Mammary epithelial cell (primary cell): ENCODE measurements at places on chromosomes 12 and 14. TPM values are rescaled to one million over a fixed set of nuclear protein-coding genes. Genes with fewer than 3 reads are reported as not detected.

RAPGEF3 gene
- polyA plus RNA-seq: 6.2 TPM

DNA sequence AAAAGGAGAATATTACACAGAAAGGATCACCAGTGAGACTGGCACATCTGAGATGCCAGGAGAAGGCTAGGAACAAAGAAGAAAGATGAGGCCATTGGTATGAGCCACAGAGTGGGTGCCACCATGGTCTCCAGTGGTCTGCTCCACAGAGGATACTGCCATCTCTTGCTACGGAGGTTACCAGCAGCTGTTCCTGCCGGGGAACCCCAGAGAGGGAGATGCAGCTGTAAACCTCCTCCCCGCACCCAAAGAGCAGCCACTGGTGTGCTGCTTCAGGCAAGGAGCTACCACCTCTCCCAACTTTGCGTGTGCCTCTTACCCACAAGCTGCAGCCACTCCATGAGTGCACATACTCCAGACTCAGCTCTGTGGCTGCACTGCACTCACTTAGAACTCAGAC, 201.5 kb upstream of the RTL1 start:
- no peak for DNase-seq

RND1 gene
- 0.37 TPM for polyA plus RNA-seq

- DNase-seq: no peak
Measured at GRCh38 chr14:28769276-28769880, 2.8 kb downstream of the FOXG1 start.

DNA sequence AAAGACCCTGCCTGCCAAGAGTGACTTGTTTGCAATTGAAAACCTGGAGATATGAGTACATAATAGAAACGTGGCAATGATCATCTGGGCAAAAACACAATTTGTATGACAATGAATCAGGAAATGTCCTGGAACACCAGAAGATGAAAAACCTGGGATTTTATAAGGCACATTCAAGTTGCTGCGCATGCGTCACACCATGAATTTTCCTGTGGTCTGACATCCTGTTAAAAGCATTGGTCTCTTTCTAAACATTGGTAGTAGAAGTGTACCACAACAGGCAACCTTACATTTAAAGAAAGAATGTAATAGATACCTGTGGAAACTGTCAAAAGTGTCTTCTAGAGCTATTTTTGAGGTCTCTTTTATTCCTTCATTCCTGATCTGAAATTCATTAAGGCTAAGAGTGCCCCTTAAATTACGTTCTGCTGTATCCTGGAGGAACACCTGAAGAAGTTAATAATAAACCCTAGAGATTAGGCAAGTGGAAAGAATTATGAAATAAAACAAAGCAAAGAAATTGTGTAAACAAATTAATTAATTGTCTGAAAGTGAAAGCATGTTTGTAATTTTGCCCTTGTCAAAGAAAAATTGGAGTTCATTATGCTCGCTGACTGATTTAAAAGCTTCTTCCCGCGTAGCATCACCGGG, 676.5 kb downstream of the DIO2 start:
- DNase-seq: no peak

KLRC4 gene
- not detected for polyA plus RNA-seq

ACACB gene
- polyA plus RNA-seq: 1.8 TPM

NEUROD4 gene
- polyA plus RNA-seq: not detected

P2RX2 gene
- not detected for polyA plus RNA-seq

LRCOL1 gene
- not detected for polyA plus RNA-seq

GRCh38 chr14:104171895-104172294, 33.5 kb downstream of the KIF26A start:
- peak; percentile 3 for DNase-seq

DNA sequence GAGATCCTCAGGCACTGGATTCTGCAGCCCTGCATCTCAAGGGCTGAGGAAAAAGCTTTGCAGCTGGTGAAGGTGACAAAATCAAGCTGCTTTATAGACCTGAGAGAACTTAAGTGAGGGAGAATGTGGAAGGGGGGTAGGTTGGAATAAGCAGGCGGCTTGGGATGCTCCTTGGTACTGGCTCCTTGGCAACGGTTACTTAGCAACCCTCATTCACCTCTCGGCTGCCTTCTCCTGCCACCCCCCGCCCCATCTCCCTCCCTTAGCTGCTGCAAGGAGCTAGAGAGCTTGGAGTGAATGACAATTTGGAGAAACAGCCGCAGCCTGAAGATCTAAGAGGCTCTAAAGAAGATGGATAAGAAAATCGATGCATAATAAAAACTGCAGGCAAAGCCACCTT, 44.1 kb upstream of the CISTR start:
- no peak for DNase-seq

DNA sequence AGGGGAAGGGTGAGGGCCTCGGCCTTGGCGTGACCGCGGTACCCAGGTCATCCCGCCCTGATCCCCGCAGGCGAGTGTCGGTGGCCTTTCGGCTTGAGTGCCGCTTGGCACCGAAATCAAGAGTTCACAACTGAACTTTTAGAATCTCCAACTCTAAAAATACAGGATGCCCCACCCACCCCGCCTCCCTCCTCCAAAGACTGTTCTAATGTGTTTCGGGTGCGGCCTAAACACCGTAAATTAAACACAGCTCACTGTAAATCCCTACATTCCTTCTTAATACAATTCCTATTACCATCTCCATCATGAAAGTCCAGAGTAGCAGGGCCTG, 11.4 kb downstream of the SCNN1A start:
- DNase-seq: no peak

- DNase-seq: peak; percentile 12
Measured at GRCh38 chr12:38892087-38892786, 13.2 kb downstream of the CPNE8 start.

LRTM2 gene
- polyA plus RNA-seq: not detected

PRICKLE1 gene
- polyA plus RNA-seq: 13.9 TPM

- DNase-seq: no peak
Measured at GRCh38 chr12:132689227-132689626, 1.8 kb downstream of the PXMP2 start.

DNA sequence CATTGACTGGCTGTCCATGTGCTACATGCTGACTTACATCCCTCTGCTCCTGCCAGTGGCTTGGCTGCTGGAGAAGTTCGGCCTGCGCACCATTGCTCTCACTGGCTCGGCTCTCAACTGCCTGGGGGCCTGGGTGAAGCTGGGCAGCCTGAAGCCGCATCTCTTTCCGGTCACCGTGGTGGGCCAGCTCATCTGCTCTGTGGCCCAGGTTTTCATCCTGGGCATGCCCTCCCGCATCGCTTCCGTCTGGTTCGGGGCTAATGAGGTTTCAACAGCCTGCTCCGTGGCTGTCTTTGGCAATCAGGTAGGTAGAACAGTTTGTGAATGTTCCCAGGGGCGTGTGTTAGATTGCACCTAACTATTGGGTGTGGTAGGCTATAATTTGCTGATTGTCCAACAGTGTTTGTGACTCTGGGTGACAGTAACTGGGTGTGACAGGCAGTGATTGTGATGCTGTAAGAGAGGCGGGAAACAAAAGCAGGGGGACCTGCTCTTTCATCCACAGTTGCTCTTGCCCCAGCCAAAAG, 981 bp downstream of the FLVCR2 start:
- no peak for DNase-seq

- DNase-seq: peak; percentile 87
Measured at GRCh38 chr14:64681796-64682710, 22.2 kb upstream of the PLEKHG3 start.

GDF11 gene
- polyA plus RNA-seq: 8.1 TPM

- no peak for DNase-seq
Measured at GRCh38 chr12:104496336-104496735, 39.6 kb downstream of the CHST11 start.

NABP2 gene
- 61.2 TPM for polyA plus RNA-seq

GRCh38 chr12:1464925-1465324, 129.5 kb downstream of the FBXL14 start:
- DNase-seq: no peak

GRCh38 chr12:24595652-24596235, 353.2 kb downstream of the BCAT1 start:
- DNase-seq: no peak

DNA sequence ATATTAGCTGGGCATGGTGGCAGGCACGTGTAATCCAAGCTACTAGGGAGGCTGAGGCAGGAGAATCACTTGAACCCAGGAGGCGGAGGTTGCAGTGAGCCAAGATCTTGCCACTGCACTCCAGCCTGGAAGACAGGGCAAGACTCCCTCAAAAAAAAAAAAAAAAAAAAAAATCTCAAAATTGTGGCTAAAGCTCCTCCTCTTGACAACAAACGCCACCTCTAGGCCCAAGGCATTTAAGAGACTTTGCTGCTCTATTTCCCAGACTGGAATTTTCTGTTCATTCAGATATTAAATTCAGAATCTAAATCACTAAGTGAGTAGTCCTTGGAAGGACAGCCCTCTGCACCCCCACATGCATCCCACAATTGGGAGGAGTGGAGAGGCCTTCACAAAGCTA, 1.4 kb downstream of the ZFYVE1 start:
- no peak for DNase-seq

GRCh38 chr12:120136093-120136770, 19.7 kb upstream of the RAB35 start:
- no peak for DNase-seq

DNA sequence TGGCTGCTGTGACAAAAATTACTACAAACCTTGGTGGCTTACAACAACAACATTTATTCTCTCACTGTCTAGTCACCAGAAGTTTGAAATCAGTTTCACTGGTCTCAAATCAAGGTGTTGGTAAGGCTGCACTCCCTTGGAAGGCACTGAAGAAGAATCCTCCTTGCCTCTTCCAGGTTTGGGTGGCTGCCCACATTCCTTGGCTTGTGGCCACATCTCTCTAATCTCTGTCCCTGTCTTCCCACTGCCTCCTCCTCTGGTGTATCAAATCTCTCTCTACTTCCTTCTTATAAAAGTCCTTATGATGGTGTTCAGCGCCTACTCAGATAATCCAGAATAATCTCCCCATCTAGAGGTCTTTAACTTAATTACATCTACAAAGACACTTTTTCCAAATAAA, 31.0 kb downstream of the PLCZ1 start:
- no peak for DNase-seq

- no peak for DNase-seq
Measured at GRCh38 chr14:105400016-105400415, 1.7 kb downstream of the TEX22 start.

- DNase-seq: no peak
Measured at GRCh38 chr12:104294927-104295668, 8.4 kb upstream of the EID3 start.

FAM186B gene
- polyA plus RNA-seq: 0.19 TPM

PKP2 gene
- polyA plus RNA-seq: 35.8 TPM

DNA sequence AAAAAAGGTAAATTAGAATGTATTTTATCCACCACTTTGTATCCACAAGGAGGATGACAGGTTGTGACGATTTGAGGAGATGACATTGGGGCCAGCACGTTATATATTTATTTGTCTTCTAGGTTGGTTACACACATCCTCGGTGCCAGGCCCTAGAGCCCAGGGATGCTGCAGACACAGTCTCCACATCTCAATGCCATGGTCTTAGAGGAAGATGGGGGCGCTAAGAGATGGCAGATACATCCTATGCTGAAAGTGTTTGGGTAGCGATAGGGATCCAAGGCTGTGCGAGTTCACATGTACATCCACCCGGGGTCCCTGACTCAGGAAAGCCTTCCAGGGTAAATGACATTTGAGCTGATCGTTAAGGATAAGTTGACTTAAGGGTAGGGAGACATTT, 193.1 kb upstream of the GSC start:
- DNase-seq: no peak

- DNase-seq: peak; percentile 14
Measured at GRCh38 chr12:126784328-126784921, 1482.5 kb upstream of the TMEM132C start.

DNA sequence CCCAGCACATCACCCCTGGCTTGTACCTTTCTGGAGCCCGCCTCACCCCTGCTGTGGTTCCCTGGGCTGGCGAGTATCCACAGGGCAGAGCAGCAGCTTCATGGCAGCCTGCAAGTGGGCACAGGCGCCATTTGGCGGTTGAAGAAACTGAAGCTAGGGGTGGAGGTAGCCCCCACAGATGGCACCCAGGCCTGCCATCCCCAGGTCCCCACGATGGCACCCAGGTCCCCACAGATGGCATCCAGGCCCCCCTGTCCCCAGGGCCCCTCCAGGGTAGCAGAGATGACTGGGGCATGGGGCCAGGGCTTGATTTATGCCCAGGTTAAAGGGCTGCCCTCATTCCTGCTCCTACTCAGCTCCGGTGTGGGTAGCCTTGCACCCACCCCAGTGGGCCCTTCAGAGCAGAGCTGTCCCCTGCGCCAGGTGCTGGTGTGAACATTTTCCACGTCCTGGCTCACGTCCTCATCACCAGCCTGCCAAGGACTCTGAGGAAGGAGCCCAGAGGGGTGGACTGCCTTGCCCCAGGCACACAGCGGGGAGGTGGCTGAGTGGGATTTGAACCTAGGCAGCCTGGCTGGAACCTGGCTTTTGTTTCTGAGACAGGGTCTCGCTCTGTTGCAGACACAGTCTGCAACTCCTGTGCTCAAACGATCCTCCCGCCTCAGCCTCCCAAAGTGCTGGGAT, 8.7 kb downstream of the MMP17 start:
- DNase-seq: no peak

GRCh38 chr12:62660756-62661155, 194.1 kb downstream of the MON2 start:
- peak; percentile 86 for DNase-seq

OTX2 gene
- not detected for polyA plus RNA-seq

DNA sequence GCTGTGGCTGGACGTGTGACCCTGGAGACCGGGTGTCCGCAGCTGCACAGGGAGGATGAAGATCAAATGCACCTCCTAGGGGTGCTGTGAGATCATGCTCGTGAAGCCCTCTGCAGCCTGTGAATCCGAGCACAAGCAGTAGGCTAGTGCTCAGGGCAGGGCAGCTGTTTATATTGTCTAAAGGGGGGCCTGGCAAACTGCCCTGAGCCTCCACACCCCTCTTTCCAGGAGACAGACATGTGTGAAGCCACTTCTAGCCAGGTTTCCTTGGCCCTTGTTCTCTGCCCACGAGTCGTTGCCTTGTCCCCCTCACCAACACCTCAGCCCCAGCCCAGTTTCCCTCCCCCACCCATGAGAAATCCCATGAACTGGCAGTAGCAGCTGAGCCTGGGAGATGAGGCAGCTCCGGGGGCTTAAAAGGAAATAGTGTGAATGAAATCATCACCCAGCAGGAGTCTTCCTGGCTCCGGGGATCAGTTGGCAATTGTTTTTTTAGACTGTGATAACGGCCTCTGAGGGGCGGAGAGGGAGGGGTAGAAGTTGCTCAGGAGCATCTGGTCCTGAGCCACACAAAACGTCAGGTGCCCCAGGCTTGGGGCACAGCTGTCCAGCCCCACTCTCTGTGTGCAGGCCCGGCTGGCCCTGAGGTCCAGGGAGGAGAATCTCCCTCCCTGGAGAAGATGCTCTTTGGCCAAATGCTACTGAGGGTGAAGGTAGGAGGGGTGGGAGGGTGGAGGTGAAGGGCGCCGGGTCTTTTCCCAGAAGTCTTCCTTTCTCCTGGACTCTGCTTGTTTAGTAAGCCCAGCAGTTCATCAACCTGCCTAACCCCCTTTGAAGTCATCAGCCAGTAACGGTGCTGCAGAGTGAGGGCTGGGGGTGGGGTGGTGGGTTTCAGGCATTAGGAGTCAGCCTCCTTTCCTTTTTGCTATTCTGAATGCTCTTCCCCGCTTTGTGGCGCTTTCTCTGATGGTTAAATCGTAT, 4.0 kb downstream of the FGF6 start:
- DNase-seq: no peak
